Esophagus muscularis mucosa (tissue), 4 donors: ENCODE measurements at places on chromosomes 7 and 10. TPM values are rescaled to one million over a fixed set of nuclear protein-coding genes. Genes with fewer than 3 reads are reported as not detected.

- no peak for DNase-seq
- no peaks in the 10 kb centered on the region for H3K27me3 ChIP-seq
- no peak overlapping the region for H3K27ac ChIP-seq
- no peak overlapping the region for H3K4me3 ChIP-seq
These were observed 56.1 kb downstream of the ZNF783 start for GRCh38 chr7:149317986-149318672.

GRCh38 chr10:48445932-48446331 lies 139.5 kb downstream of the MAPK8 start:
- no peak overlapping the region for H3K27ac ChIP-seq
- no peaks in the 10 kb centered on the region for H3K27me3 ChIP-seq

GRCh38 chr7:47991270-47991669 lies 11.9 kb upstream of the HUS1 start:
- peaks cover 10% of the 10 kb centered on the region for H3K4me1 ChIP-seq
- H3K27me3 ChIP-seq, result no peaks in the 10 kb centered on the region
- no peak for DNase-seq
- H3K4me3 ChIP-seq, result peak overlapping the region; percentile 63
- H3K36me3 ChIP-seq, result no peaks in the 10 kb centered on the region

DNA sequence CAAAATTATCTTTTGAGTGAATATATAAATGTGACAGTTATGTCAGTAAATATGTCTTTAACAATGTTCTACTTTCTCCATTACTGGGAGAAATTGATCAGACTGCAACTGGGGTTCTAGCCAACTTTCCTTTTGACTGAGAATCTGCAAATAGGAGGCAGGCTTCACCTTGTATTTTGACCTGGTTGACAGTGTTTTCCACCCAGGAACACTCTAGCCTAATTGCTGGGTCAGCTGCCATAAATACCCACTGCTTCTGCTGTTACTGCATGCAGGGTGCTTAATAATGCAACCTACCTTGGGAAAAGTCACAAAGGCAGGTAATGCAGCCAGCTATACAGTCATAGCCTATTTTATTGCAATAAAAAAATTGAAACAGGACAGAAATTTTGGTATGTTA lies 319.0 kb downstream of the DGKB start:
- H3K27me3 ChIP-seq, result no peaks in the 10 kb centered on the region
- H3K4me3 ChIP-seq, result no peak overlapping the region
- no peak overlapping the region for H3K27ac ChIP-seq
- H3K4me1 ChIP-seq, result no peaks in the 10 kb centered on the region

DNA sequence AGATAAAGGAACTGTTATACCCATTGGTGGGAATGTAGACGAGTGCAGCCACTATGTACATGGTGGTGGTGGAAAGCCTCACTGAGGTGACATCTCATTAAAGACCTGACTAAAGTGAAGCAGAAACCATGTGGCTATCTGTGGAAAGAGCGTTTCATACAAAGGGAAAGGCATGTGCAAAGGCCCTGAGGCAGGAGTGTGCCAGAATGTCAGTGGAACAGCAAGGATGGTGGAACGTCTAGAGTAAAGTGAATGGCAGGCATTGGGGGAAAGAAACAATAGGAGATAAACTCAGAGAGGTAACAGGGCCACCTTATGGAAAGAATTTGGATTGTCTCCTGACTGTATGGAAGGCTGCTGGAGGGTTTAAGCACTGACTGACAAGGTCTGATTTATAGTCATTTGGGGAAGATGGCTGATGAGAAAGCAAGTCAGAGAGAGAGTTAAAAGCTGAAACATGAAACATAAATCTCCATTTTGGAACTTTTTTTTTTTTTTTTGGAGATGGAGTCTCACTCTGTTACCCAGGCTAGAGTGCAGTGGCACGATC lies 245.7 kb downstream of the STK31 start:
- H3K27me3 ChIP-seq, result no peaks in the 10 kb centered on the region
- no peak overlapping the region for H3K27ac ChIP-seq
- H3K36me3 ChIP-seq, result no peaks in the 10 kb centered on the region

DNA sequence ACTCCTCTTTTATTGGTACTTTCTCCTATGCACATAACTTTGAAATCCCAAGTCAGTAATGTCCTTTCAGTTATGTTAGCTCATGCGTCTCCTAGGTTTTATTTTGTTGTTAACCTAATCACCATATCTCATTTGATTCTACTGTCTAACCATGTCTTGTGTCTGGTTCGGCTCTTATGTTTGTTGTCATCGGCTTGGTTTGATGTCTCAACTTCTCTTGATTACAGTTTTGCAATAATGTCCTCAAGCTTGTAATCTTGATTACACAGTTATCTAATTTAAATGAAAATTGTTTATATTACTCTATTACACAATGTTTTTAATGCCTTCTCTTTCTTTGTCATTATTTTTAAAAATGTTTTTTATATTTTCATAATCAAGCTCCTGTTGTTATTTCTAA lies 35.9 kb upstream of the SEMA3A start:
- H3K27ac ChIP-seq, result peak overlapping the region; percentile 55
- no peak overlapping the region for H3K4me3 ChIP-seq
- H3K36me3 ChIP-seq, result no peaks in the 10 kb centered on the region
- H3K27me3 ChIP-seq, result no peaks in the 10 kb centered on the region
- no peak for DNase-seq

- H3K4me3 ChIP-seq, result no peak overlapping the region
- H3K27me3 ChIP-seq, result no peaks in the 10 kb centered on the region
- H3K4me1 ChIP-seq, result peaks cover 41% of the 10 kb centered on the region
- DNase-seq, result no peak
- H3K36me3 ChIP-seq, result peaks cover 9% of the 10 kb centered on the region
These were observed 4.2 kb downstream of the NRBF2 start for GRCh38 chr10:63137306-63137705.

DNA sequence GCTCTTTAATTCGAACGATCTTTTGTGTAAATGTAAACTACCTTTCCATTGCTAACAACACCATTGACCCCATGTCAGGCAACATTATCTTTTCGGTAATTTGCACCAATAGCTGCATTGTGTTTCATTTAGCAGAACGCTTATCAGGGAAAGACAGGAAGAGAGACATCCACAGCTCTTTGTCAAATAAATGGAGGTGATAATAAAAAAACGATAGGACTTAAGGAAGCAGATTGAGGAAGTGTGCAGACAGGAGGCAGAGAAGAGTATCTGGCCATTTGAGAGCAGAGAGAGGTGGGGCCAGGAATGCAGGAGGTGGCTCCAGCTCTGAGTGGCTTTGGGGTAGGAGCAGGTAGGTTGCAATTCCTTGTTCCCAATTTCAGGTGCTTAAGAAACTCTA lies 37.5 kb upstream of the ADARB2 start:
- H3K36me3 ChIP-seq, result no peaks in the 10 kb centered on the region
- H3K4me3 ChIP-seq, result no peak overlapping the region
- H3K27me3 ChIP-seq, result peaks cover 6% of the 10 kb centered on the region
- DNase-seq, result no peak

GRCh38 chr10:31099664-31100063 lies 68.0 kb upstream of the ZNF438 start:
- no peaks in the 10 kb centered on the region for H3K27me3 ChIP-seq
- peaks cover 9% of the 10 kb centered on the region for H3K4me1 ChIP-seq
- no peak overlapping the region for H3K27ac ChIP-seq
- H3K36me3 ChIP-seq, result no peaks in the 10 kb centered on the region
- no peak for DNase-seq

- H3K4me3 ChIP-seq, result no peak overlapping the region
- H3K36me3 ChIP-seq, result no peaks in the 10 kb centered on the region
- H3K27me3 ChIP-seq, result no peaks in the 10 kb centered on the region
- H3K27ac ChIP-seq, result no peak overlapping the region
These were observed 88.5 kb downstream of the VTI1A start for GRCh38 chr10:112535531-112535951.

DNA sequence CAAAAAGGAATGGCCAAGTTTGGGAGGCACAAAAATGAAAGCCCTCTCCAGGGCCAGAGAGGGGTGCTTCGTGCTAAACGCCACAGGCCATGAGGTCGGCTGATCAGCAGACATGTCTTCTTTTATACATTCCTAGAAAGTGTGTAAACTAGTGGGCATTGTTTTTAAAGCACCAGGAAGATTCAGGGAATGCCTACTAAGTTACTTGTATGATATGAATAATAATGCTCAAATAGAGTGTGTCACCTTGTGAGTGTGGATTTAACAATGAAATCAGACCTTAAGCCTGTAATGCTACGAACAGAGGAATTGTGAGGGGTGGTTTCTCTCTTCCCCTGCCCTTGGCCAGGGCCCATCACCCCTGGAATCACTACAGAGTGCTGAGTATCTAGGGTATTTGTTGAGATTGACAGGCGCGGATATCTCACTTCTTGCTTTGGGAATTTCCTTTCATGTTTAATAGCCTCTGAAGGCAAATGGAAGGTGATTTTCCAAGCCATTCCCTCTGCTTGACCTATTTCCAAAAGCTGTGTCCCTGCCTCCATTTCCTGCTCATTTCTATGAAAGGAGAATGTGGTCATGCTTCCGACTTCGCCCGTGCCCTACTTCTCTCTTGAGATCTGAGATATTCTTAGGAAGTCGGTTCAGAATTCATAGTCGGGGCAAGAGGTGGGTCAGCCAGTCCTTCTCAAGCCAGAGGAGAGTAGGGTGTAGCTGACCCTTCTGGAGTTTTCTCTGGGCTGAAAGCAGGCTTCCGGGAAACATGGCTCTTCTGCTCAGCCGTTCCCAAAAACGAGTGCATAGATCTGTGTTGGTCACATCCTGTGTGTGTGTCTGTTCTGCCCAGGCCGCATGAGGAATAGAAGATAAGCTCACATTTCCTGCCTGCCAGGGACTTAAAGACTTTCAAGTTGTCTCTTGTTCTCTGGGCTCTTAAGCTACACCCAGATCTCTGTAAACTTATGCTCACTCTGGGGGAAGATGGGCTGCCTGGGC lies 167.8 kb upstream of the ITGB1 start:
- H3K36me3 ChIP-seq, result no peaks in the 10 kb centered on the region
- no peak for DNase-seq
- H3K4me1 ChIP-seq, result peaks cover 47% of the 10 kb centered on the region

DNA sequence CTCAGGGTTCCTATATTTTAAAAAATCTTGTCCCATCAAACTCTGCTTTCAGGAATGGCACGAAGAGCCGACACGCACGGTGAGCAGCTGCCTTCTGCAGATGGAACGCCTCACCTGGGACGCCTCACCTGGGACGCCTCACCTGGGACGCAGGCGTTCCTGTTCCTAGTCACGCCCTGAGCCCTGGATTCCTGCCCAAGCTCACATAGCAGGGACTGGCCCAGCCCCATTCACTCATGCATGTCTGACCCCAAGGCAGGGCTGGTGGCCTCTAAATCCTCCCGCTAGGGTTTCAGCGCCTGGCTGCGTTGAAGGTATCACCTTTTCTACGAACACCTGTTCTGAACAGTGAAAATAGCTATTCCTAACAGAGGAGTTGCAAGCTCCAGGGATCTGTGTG lies 49.8 kb downstream of the CARD11 start:
- no peaks in the 10 kb centered on the region for H3K27me3 ChIP-seq
- H3K4me1 ChIP-seq, result no peaks in the 10 kb centered on the region
- no peak overlapping the region for H3K27ac ChIP-seq
- H3K36me3 ChIP-seq, result no peaks in the 10 kb centered on the region

DNA sequence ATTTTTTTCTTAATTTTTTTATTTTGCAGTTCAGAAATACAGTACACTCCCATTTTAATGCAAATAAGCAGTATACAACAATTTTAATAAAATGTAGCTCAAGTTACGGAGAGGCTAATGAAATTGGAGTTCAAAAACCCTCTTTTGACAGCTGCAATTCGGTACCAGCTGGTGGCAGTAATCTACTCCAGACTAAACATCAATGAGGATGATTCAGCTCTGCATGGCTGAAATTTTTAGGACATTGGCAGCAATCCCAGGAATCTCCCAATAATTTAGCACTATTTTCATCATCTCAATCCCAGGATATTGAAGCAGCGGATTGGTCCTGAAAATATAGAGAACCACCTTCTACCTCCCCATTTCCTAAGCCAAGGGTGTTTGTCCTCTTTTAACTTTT lies 278.8 kb downstream of the CACNA2D1 start:
- no peak overlapping the region for H3K4me3 ChIP-seq
- no peak overlapping the region for H3K27ac ChIP-seq
- peaks cover 18% of the 10 kb centered on the region for H3K4me1 ChIP-seq
- no peak for DNase-seq

DNA sequence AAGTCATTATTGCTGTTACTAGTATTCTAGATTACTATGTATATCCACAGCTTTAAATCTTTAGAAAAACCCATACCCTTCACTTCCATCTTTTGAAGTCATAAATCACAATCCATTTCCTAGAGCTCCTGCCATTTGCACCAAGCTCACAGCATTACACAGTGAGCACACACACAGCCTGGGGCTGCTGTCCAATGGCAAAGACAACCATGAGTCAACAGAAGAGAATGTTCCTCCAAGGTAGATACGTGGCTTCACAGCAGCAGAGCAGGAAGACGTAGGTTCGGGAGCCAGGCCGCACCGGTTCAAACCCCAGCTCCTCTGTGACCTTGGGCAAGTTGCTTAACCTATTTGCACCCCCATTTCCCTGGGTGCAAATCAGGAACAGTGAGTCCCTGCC lies 234.6 kb downstream of the DIP2C start:
- peaks cover 3% of the 10 kb centered on the region for H3K36me3 ChIP-seq
- H3K4me3 ChIP-seq, result no peak overlapping the region
- DNase-seq, result no peak
- H3K4me1 ChIP-seq, result peaks cover 82% of the 10 kb centered on the region
- H3K27ac ChIP-seq, result peak overlapping the region; percentile 82
- H3K27me3 ChIP-seq, result no peaks in the 10 kb centered on the region

DNA sequence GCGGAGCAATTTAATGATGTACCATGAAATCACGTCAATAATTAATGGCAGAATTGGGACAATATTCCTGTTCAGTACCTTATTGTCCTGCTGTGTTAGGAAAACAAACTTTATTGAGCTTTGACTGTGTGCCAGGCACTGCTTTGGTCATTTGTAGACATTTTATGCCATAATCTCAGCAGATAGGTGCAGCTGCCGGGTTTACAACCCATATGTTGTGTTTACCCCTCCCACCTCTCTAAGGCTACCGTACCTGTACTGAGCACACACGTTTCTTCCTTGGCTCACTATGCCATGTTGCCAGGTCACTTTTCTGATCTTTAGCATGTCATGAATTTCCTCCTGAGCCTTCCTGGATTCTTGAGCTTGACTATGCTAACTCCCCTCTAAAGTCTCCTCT lies 422.2 kb downstream of the PHTF2 start:
- peaks cover 9% of the 10 kb centered on the region for H3K4me1 ChIP-seq
- H3K36me3 ChIP-seq, result no peaks in the 10 kb centered on the region
- DNase-seq, result no peak
- H3K27ac ChIP-seq, result no peak overlapping the region

GRCh38 chr7:75836798-75837197 lies 23.2 kb upstream of the CCL24 start:
- no peaks in the 10 kb centered on the region for H3K27me3 ChIP-seq
- H3K27ac ChIP-seq, result no peak overlapping the region
- DNase-seq, result no peak
- H3K4me3 ChIP-seq, result no peak overlapping the region
- no peaks in the 10 kb centered on the region for H3K4me1 ChIP-seq
- H3K36me3 ChIP-seq, result no peaks in the 10 kb centered on the region

MAT1A gene
- not detected for total RNA-seq

GARS1 gene
- total RNA-seq, result 43.6 TPM

CDC123 gene
- total RNA-seq, result 50.2 TPM

CPXM2 gene
- total RNA-seq, result 56.8 TPM

TMEM178B gene
- 2.5 TPM for total RNA-seq

SERPINE1 gene
- 54.2 TPM for total RNA-seq

LRRD1 gene
- not detected for total RNA-seq

FOXI2 gene
- total RNA-seq, result 0.17 TPM

CDK1 gene
- total RNA-seq, result 0.66 TPM

UFSP1 gene
- total RNA-seq, result 3.5 TPM
